HFF-Myc (cell line): ENCODE measurements at places on chromosomes 7 and 10.

- no peak for DNase-seq
Observed at GRCh38 chr10:93438613-93439253, 43.4 kb downstream of the MYOF start.

DNA sequence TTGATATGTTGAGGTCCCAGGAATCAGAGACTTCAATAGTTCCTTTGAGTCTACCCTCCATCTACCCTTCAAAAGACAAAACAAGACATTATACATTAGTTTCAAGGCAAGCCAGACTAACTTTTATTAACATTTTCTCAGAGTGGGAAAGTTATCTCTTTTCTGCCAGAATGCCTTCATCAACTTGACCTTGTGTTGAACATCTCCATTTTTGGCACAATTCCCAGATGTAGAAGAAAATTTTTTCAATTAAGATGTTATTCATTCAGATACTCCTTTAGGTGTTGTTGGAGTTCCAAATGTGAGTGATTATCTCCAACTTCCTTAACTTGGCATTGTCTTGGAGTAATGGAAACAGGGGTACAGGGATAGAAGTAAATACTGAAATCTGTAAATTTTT, 59.1 kb downstream of the NRF1 start:
- DNase-seq, result no peak

GRCh38 chr10:98058295-98058694, 27.9 kb upstream of the CRTAC1 start:
- no peak for DNase-seq

- DNase-seq, result no peak
Observed at GRCh38 chr10:34299105-34299611, 515.9 kb downstream of the PARD3 start.

- DNase-seq, result no peak
Observed at GRCh38 chr7:23394488-23395171, 75.7 kb downstream of the IGF2BP3 start.

DNA sequence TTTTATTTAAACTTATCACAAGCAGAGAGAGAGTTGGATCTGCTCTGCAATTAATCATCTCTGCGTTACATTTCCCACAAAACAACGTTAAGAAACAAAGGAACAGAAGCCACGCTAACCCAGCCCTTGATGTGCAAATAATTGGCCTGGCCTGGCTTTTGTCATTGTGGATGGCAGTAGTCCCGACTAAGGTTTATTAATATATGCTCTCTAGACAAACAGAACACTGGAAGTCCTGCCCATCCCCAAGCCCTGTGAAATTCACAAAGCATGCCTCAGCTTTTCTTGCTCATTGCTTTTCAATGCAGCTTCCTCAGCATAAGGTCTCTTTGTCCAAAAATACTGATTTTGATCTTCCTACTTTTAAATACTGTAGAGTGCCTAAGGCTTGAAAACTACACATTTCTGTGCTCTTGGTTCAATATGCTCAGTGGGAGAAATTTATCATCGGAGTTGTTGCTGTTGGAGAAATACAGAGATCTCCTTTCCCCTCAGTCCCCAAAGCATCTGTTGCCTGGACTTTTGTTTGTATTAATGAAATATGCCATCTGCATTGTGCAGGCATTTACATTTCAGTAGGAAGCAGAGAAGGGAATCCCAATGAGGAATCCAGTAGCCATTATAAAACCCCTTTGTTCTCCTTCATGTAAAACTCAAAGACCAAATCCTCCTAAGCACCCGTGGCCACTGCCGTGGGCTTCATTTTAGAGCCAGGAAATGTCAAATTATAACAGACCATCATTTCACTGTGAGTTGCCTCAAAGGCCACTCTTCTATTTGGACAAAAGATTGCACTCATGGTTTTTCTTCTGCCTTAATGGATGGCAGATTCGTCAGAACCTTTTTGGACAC, 61.1 kb downstream of the SORCS1 start:
- no peak for DNase-seq

- no peak for DNase-seq
Observed at GRCh38 chr7:96114190-96114589, 207.7 kb downstream of the SLC25A13 start.

DNA sequence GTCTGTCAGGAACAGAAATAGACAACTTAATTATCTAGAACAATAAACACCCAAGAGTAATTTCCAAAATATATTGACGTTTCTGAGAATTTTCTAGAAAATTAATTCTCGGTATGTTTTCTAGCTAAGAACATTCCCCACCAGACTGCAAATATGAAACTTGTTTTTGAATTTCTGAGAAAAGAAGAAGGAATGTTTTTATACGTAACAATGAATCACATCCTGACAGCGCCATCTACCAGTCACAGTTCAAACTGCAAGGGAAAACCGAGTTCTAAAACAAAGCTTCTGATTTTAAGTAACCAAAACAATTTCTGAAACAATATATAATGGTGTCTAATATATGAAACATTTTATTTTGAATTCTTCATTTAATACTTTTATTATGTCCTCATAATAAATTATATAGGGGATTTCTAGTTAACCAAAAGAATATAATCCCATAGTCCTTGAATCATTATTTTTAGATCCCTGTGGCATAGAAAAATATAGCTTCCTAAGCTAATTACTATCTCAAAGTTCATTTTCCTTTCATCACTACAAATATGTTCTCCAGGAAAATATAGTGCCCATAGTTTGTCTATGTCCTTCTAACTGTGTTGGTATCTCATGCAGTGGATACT, 34.5 kb upstream of the MEOX2 start:
- peak; percentile 39 for DNase-seq

GRCh38 chr10:77784856-77785255, 141.7 kb downstream of the DLG5 start:
- no peak for DNase-seq

DNA sequence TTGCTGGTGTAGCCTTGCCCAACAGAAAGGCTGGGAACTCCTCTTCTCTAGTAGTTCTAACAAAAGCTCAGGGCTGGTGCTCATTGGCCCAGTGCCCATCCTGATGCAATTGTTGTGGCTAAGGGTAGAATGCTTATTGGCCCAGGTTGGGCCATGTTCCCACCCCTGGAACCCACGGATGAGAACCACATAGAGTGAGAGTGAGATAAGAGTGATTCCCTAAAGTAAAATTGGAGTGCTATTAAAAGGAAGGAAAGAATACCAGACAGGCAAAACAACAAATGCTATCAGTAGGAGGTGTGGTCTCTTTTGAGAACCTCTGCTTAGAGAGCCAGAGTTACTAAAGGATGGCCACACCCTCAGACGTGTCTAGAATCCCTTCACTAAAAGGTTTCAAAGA, 49.2 kb downstream of the LGI1 start:
- DNase-seq, result no peak

DNA sequence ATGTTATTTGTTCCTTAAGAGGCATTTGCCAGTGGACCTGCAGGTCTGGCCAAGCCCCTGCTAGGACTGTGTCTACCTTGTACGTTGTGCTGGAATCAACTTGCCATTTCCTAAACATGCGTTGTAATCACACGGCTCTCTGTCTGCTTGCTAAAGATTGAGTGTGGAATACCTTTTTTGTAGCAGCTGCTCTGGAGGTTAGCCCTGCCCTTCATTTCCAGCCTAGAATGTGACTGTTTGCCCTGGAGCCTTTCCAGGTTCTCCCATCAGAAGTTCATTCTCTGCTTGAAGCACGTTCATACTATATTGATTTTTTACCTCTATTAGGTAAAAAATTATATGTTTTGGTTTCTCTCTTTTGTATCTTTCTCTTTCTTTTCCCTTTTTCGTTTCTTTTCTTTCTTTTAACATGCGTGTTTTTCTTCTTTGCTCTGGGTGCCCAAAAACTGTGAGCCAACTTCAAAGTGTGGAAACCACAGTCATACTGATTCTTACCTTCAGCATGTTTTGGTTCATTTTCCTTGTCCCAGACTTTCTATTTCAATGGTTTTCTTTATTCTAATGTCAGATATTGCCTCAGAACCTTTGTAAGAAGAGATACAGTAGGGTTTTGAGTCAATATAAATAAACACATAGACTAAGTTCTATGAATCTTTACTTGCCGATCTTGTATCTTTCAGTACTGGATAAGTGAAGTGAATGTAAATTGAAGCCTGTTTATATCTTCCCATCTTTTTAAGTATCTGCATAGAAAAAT, 111.9 kb upstream of the RPA3 start:
- no peak for DNase-seq

- no peak for DNase-seq
Observed at GRCh38 chr10:14889318-14889717, 10.7 kb downstream of the SUV39H2 start.

DNA sequence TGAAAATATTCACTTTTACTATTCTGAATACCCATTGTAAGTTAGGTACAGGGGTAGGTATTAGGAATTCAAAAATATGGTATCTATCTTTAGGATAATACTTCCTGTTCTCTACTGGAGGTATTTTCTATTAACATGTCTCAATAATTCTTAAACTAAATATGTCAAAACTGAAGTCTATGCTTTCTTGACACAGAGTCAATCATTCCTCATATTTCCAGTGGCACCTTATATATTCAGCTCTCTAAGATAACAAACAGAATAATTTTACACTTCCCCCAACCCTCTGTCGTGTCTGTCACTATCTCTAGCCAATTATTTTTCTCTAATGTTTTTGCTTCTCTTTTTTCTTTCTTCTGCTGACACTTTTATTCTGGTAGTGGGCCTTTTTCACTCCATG, 138.9 kb downstream of the TMEM26 start:
- DNase-seq, result no peak

- DNase-seq, result no peak
Observed at GRCh38 chr10:48556065-48556464, 48.8 kb downstream of the ARHGAP22 start.

GRCh38 chr7:157856873-157857577, 520.2 kb downstream of the DNAJB6 start:
- DNase-seq, result no peak

DNA sequence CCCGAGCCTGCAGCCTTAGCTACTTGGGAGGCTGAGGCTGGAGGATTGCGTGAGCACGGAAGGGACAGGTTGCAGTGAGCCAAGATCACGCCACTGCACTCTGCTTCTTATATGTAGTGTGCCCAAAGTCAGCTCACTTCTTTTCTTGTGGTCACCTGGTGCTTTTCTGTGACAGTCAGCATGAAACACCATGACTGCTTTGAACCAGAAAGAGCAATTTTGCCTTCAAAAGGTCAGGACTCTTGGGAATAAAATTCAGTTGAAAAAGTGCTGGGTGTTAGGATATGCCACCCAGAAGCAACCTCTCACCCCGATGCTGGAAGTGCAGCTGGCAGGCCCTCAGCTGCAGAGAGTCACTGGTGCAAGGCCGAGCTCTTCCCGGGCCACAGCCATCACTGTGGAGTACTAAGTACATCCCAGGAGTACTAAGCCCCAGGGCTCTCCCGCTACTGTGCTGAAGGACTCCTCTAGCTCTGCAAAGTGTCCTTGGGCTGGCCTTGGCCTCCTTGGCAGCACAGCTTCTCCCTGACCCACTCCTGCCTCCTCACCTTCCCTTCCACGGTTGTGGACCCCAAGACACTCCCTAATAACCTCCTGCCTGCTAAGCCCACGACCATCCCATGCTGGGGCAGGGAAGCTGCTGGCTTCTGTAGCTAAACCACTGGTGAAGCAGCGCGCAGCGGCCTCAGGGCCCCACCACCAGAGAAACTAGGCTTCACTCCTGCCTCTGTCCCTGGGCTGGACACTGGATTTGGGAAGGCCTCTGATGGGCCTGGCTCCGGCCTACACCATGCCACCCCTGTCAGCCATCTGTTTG, 17.6 kb upstream of the GDI2 start:
- no peak for DNase-seq

- DNase-seq, result no peak
Observed at GRCh38 chr10:74930965-74931364, 104.6 kb downstream of the KAT6B start.

GRCh38 chr7:51732116-51732515, 415.5 kb upstream of the COBL start:
- DNase-seq, result no peak

GRCh38 chr7:46848944-46849343, 733.0 kb downstream of the TNS3 start:
- DNase-seq, result peak; percentile 52

DNA sequence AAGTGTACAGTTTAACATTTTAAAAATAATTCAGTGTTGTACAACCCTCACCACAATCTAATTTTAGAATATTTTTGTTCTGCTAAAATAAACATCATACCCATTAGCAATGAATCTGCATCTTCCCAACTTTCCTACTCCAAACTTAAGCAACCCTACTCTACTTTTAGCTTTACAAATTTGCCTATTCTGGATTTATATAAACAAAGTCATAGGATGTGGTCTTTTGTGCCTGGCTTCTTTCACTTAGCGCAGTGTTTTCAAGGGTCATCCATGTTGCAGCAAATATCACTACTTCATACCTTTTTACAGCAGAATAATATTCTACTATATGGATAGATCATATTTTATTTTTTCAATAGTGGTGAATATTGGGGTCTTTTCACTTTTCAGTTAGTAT, 18.9 kb downstream of the CALML3 start:
- no peak for DNase-seq

DNA sequence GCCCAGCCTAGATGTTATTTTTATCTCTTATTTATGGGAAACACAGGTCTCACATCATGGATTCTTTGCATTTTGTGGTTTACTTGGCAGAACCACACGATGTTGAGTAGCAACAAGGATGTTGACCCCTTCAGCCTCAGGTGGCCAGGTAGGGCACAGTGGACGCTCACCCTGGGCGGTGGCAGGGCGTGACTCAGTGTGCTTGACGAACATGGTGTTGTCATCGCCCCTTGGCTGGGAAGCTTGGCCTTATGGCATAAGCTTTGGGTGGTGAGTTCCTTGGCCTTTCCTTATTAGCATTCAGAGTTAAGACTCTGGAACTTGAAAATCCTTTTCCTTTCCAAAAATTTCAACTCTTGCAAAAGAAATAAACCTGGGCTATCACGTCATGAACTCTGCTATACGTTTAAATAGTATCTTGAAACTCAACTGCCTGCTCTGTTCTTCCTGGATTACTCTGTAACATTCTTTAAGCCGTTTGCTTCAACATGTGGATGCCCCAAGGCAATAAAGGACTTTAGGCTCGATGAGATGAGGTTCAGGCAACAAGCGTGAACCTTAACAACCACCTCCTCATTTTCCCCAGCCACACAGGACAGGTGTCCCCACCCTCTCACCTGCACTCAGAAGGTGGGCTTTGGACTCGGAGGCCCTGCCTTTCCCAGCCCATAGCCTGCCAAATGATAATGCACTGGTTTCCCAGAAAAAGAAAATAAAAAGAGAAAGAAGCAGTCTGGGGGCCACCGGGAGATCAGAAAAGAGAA, 22.5 kb upstream of the ECHDC3 start:
- no peak for DNase-seq

- no peak for DNase-seq
Observed at GRCh38 chr7:114622221-114622620, 207.6 kb downstream of the FOXP2 start.

DNA sequence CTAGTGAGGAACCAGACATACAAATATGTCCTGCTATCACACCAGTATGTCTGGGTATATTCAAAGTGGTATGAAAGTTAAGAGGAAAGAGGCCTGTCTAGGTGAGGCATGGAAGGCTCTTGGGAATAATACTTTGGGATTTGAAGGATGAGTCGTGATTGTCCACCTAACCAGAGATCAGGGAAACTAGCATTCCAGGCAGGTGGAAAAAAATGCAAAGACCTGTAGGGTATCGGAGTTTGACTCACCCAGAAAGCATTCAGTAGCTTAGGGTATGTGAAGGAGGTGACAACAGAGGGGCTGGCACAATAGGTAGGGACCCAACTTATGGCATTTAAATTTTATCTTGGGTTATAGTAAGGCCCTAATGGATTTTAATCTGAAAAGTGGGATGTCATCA, 950 bp upstream of the GCC1 start:
- no peak for DNase-seq
